NCI-H2029 (cell line): ENCODE measurements at places on chromosomes 12 and 14.
A peak's percentile ranks its signal among the peaks of the same experiment; 100 is the strongest.

DNA sequence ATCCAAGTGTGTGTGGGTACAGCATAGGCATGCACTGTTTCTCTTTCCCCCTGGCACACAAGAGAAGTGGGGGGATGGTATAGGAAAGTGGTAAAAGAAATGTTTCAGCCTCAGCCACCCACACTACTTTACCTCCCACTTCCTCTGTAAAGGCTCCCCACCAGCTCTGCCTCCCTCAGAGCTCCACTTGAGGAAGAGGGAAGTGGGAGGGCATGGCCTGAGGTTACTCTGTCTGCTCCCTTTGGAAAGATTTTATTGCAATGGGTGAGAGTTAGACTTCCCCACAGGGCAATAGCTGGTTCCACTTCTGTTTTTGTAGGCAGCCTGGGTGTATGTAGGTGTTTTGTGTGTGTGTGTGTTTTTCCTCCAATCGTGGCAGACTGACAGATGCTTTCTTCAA lies 145.3 kb downstream of the SSPN start:
- DNase-seq: no peak

DNA sequence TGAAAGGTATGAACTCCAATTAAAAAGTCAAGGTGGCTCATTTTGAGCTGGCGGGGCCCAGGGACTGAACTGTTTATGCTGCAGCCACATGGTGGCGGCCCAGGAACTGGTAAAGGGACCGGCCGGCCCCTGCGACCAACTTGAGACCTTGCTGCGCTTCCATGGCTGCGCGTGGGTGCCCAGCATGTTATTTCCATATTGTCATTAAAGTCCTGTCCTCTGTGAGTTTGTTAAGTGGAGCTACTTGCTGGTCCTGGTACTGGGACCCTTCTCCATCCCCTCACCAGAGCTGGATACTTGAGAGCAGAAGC lies 62.3 kb downstream of the BEGAIN start:
- DNase-seq: no peak

- no peak for DNase-seq
Observed at GRCh38 chr12:14691560-14691959, 4.8 kb downstream of the GUCY2C start.

DNA sequence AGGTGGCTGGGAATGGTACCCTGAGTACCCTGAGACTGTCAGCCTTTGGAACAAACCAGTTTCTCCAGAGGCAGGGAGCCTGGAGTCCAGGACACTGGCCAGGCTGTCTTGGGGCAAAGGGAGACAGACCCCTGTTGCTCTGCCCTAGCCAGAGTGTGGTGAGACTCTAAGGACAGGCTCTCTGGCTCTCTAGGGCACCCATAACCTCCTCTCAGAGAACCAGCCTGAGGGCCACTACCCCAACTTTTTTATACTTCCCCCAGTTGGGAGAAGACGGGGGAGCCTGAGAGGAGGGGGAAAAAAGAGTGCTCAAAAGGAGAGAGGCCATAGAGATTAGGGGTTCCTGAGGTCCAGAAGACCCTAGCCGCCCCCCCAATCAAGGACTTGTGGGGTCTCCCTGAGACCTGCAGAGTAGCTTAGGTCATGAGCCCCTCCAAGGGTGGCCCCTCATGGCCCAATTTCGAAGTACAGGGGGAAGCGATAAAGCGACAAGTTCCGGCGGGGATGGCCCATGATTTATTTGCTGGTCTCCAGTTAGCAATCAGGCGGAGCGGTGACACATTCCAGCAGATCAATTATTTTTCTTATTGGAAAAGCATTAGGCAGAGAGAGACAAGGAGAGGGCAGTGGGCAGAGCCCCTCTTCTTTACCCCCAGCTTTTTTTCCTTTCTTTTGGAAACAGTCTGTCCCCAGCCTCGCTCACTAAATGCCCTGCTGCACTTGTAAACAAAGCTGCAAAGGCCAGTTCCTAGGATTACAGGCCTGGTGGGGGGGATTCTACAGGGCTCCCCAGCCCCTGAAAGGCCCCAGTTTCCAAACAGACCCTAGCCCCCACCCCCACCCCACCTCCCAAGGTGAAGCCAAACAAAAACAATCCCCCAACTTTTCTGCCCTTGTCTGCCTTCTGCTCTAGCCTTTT lies 1.5 kb downstream of the HOXC8 start:
- no peak for DNase-seq

DNA sequence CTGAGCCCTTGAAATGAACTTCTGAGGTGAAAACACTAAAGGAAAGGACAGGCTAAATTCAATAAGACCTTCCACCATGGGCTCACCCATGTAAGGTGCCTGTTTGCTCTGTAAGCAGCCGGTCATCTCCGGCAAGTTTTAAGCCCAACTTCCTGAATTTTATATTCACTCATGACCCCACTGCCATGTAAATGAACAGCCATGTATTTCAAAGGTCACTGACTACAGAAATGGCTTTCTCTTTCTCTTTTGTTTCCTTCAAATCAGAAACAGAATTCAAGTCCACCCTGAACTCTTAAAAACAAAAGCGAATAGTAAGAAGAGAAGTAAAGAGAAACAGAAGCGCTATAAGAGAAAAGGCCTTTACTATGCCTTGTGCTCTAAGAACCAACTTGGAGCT lies 61.7 kb upstream of the OVCH1 start:
- no peak for DNase-seq

DNA sequence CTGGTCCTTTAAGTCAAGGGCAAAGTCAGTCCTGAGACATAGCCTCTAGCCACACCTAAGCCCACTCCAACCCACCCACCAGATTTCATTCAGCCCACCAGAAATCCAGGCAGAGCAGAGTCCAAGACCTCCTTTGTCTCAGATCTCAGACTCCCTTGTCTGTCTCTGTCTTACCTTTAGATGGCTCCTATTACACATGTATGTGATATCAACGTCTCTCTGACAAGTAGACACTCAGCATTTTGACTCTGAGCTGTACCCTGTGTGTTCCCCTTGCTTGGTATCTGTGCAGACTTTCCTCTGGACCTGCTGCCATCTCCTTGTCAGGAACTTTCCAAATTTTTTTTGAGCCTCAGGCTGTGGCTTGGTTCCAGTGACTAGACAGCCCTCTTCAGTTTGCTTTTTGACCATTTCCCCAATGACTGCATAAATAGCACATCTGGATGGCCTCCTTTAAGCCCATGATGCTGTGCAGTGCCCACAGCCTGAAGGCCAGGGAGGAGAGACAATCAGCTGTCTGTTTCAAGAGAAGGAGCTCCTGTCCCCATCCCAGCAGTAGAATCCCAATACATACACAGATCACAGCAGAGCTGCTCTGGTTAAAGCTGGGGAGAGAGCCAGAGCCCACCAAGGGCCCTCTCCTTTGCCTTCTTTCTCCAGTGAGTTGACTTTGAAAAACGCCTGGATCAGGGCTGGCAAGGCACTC lies 7.0 kb downstream of the POU6F1 start:
- no peak for DNase-seq

DNA sequence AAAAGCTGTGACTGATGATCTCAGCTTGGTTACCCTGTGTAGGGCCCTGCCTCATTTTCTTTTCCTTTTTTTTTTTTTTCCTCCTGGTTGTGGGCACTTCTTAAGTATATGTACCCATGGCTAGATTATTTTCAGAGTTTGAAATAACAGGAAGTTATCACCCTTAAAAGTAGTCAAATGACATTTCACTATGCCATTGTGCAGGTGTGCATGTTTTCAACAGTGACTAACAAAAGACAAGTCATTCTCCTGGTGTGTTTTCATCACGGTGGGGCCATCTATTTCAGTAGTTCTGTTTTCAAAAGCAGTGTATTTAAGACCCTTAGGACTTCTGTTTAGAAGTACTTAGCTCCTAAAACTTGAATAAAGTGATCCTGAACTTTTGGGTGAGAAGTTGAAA lies 15.0 kb downstream of the GABARAPL1 start:
- no peak for DNase-seq

GRCh38 chr14:38737686-38738407 lies 365.2 kb downstream of the SEC23A start:
- no peak for DNase-seq

GRCh38 chr14:61513986-61514830 lies 181.1 kb upstream of the HIF1A start:
- DNase-seq: no peak

GRCh38 chr12:108478611-108479206 lies 36.4 kb upstream of the FICD start:
- no peak for DNase-seq

DNA sequence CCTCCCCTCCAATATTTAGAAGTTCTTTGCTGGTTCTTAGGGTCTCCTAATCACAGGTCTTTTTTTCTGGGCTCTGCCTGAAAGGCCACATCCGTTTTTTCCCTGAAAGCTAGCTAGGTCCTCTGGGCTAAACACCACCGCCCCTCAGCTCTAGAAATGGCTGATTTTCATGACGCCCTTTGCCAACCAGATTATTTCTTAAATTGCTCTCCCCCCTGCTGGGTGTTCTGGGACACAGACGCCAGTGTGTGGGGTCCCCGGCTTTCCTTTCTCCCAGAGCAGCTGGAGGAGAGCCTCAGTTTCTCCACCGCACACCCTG lies 45.3 kb upstream of the ATP23 start:
- no peak for DNase-seq

DNA sequence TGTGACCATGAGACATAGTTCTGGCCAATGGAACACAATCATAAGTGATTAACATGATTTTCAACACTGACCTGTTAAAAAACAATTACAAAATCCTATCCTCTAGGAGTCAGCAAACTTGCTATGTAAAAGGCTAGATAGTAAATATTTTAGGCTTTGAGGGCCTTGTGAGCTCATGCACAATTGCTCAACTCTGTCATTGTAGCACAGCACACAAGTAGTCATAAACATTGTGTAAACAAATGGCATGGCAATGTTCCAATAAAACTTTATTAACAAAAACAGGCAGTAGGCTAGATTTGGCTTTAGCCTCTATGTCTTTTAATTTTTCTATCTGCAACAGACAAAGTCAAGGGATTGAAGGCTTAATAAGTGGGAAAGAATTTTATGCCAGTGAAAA lies 350.7 kb downstream of the C12orf50 start:
- DNase-seq: peak; percentile 28

GRCh38 chr12:87157791-87158190 lies 871.4 kb downstream of the C12orf50 start:
- DNase-seq: no peak

DNA sequence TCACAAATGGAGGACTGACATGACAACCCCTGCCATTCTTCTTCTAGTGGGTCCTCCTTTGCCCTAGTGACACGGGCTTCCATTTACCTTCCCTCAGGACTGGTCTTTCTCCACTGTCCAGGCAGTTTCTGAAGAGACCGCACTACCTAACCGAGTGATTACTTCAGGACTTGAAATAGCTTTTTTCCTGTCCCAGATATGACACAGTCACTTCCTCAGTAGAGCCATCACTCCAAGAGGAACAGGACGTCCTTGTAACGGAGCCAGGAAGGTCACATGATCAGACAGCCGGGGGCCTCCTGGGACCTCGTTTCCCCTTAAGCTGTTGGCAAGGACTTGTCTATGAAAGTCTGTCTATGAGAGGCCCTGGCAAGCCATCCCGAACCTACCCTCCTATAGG lies 62.3 kb downstream of the FOS start:
- DNase-seq: no peak

- no peak for DNase-seq
Observed at GRCh38 chr14:71651228-71651627, 281.0 kb upstream of the RGS6 start.

GRCh38 chr14:91358654-91359220 lies 58.9 kb downstream of the CCDC88C start:
- no peak for DNase-seq

DNA sequence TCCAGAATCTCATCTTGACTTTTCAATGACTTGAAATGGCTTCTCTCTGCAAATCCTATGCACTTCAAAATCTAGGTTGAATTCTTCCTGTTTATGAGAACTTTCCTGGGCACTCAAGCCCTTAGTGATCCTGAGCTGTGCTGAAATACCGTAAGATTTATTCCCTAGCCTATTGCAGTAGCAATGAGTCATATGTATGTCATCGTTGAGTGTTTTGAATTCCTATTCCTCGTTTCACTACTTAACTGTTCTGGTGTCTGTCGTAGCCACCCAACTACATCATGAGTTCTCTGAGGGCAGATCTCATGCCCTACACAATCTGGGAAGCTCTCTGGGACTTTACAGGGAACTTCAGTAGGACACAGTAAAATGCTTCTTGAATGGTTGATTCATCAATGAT lies 190.8 kb upstream of the TMEM132C start:
- no peak for DNase-seq

DNA sequence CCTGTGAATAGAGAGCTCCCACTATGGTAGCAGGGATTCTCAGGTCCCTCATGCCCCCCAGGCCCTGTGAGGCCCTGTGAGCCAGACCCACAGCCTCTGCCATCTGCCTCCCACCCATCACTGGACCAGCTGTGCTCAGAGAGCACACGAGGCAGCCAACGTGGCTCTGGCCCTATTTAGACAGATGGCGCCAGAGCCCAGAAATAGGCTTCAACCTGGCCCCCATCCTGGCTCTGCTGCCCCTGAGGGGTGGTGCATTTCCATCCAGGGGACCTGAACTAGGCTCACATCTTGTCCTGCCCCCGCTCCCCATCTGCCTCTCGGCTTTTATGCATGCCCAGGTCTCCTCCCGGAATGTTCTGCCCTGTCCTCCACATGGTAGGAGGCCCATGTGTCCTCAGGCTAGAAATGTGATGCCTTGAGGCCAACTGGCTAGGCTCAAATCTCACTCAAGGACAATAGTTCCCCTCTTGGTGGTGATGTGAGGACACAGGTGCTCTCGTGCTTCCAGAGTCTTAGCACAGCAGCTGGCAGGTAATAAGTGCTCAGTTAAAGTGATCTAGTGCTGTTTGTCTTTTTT lies 18.9 kb downstream of the TMEM63C start:
- DNase-seq: no peak

DNA sequence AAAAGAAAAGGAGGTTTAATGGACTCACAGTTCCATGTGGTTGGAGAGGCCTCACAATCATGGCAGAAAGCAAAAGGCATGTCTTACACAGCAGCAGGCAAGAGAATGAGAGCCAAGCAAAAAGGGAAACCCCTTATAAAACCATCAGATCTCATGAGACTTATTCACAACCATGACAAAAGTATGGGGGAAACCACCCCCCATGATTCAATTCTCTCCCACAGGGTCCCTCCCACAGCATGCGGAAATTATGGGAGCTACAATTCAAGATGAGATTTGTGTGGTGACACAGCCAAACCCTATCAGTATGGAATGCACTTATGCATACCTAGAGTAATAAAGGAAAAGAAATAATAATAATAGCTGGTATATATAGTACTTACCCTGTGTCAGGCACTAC lies 4.5 kb upstream of the GLIPR1 start:
- no peak for DNase-seq

DNA sequence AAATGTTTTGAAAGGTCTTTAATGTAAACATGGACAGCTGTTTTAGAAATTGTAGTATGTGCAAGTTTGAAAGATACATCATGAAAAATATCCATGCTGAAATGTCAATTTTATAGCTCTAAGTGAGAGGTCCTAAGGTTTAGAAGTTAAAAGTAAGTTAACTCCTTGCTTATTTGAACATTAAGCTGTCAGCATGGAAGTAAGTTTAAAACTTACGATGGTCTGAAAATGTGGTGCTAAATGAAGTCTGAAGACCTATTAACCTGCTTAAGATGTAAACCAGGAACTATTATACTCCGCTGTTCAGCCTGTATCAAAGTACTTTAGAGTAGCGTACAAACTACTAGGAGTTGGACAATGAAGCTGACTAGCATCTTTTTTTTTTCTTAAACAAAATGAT lies 1082.4 kb downstream of the TMTC2 start:
- no peak for DNase-seq
